Stimulated activated CD4-positive, alpha-beta T cell treated with anti-CD3 and anti-CD28 coated beads, Interleukin-1b, Interleukin-23, amount 100 ng/mL, for 4 hours (primary cell): ENCODE measurements at places on chromosomes 11 and 22.

DNA sequence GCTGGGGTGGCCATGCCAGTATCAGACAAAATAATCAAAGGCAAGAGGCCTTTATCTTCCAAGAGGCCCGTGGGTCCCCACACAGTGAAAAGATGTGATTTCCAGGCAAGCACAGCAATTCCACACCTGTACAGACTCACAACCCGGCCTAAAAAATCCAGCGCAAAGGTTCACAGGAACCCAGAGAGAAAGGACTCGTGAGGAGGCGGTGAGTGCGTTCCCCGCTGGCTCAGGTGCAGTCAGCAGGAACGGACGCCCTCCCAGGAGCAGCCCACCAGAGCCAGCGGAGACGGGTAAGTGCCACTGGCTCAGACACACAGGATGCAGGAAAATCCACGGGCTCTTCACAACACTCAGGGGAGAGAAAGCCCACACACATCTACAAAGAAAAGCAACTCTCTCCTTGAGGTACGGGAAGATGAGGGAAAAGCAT lies 4.4 kb downstream of the TOLLIP start:
- DNase-seq = no peak

DNA sequence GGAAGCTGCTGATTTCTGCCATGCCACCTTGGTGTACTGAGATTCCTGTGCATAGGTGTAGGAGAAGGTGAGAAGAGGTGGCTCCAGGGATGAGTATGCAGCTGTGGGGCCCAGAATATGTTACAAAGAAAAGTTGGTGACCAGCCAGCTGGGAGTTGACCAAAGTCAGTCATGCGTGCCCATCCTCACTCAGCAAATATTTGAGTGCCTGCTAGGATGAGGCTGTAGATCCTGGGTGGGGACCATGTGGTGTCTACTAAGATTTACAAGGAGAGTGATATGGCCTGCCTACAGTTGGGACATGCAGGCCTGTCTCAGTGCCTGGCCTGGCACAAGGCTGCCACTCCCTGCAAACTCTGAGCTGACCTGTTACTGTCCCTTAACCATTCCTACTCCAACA lies 19.4 kb downstream of the RNF185 start:
- DNase-seq = no peak

DNA sequence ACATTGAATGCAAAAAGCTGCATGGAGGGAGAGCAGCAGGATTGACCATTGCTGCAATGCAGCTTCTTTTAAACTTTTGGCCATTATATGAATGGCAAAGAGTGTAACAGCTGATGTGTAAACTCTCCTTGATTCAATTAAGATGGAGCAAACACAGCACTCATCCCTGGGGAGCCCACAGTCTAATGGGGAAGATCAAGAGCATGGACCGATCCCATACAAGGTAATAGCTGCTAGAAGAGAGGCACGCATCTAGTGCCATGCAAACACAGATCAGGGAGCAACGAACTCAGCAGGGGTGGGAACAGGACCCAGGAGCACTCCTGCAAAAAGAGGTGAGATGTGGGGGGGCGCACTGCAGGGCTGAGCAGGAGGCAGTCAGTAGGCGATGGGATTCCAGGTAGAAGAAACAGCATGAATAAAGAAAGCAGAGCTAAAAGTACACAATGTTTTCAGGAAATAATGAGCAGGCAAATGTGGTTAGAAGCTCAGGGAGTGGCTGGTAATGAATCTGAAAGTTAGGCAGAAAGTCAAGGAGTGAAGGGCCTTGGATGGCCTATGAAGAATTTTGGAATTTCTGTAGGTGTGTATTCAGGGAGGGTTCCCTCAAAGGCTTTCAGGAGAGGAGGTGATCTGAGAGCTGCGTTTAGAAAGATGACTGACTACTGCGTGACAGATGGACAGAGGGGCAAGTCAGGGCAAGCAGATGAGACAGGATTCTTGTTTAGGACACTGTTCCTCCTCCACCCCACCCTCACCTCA lies 17.2 kb upstream of the BMAL1 start:
- no peak for DNase-seq

DNA sequence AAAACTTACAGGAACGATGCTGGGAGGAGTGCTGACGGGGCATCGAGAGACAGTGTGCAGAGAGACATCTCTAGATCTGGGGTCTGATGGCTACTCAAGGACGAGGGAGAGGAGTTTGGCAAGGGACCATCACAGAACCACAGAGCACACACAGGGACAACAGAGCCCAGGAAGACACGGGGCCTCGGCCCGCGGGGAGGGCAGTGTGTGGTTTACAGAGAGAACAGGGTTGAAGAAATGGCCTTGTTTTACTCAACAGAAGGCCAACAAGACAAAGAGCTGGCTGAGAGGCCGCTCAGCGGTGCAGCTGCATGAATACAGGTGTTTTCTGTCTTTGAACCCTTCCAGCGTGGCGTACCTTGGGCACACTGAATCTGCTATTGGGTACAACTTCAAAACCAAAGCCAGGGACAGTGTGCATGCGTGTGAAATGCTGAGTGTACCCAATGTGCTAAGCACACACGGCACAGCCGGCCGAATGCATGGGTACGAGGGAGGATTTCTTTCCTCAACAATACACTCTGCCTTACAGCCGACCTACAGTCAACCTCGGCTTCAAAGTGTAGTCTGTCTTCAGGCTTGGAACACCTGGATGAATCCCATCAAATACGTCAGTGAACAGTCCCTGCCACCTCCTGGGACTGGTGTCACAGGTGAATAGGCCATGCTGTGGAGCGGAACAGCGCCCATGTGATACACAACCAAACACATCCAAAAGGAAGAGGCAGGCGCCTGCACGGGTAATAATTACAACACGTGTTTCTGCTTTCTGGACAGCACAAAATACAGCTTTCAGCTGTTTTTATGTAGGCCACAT lies 20.7 kb upstream of the BID start:
- DNase-seq = no peak

DNA sequence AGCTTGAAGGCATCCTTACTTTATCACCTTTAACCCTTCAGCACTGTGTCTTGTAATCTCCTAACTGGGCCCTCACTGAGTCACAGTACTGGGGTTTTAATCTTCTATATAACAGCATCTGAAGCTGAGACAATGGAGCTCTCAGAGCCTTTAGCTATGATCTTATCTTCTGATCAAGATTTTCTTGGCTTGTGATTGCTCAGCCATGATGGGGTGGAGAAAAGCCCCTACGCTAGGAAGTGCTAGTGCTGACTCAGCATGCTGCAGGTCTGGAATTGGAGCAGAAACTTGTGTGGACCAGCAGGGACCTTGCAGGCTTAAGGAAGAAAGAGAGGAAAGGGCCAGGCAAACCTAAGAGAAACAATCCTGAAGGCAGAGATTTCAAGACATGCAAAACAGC lies 71.7 kb upstream of the EED start:
- no peak for DNase-seq

DNA sequence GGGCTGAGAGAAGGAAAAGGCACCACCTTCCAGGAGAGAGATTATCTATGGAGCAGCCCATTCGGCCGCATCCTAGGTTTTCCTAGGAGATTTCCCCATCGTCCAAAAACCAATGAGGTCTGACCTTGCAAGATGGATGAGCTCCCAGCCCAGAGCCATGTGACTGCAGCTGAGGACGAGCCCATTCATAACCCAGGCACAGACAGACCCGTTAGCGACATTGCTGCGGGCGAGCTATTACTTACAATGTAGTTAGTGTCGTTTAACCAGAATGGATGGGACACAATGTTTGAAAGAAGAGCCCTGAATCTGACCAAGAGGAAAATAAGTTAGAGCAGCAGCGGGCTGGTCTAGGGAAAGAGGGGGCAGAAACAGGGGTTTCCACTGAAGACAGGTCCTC lies 395.9 kb upstream of the CADM1 start:
- no peak for DNase-seq
